ENCODE measurements at places on chromosomes 11 and 22.

DNA sequence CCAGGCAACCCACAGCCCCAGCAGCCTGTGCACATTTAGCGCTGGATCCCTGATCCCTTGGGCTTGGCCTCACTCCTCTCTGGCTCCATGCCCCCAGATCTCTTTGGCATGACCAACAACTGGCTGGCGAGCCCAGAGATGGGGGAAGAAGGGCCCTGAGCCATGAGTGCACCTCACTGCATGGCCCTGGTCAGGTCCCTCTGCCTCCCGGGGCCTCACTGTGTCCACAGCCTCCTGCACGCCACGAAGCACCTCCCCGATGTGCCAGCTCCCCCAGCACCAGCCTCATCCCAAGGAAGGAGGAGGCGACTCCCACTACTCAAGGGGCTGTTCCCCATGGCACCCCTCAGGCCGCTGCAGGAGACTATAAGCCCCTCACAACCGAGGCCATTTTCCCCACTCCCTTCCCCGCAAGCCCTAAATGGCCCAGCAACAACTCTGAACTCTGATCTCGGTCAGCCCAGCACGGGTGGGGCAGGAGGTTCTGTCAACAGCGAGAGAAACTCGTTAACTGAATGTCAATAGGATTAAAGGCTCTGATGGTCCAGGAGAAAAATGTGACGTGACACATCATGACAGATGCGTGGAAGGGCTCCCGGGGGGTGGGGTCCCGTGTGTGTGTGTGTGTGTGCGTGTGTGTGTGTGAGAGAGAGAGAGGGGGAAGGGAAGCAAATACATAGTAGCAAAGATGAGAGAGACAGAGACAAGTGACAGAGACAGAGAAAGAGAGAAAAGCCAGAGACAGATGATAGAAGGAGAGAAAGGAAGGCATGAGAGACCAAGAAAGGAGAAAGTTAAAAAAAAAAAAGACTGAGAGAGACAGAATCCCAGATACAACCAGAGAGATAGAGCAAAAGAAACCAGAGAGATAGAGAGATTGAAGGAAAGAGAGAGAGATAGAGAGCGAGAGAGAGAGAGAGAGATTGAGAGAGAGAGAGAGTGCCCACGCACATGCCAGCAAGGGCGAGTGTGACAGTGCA is 28.4 kb upstream of the SYT7 start:
- no peak for DNase-seq

DNA sequence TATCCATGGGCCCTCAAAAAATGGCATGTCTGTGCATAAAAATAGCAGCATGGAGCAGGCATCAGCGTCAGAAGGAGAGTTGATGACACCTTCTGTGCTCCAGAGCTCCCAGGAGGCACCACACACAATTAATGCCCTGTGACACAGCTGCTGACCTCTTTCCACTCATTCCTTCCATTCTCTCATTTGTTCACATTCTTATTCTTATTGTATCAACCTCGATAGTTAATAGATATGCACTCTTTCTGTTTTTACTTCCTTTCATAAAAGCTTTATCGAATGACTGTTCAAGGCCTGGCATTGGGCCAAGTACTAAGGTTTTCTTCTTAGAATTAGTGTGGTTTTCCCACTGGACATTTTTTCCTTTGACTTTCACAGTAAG is 266.0 kb upstream of the MTNR1B start:
- DNase-seq = no peak

DNA sequence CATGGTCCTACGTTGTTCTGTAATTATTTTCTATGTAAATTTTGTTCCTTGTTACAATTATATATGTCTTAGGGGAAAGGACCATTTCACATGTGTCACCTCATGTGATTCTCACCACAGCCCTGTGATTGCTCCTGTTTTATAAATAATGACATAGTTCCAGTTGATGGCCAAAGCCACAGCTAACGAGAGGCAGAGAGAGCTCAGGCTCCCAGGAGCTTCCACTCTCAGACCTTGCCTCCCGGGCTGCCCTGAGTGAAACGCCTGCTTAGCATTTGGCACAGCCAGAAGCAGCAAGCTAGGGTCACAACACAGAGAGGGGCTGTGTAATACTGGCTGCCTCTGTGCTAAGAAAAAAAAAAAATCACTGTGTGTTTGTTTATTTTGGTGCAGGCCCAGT is 5.9 kb downstream of the TMEM121B start:
- no peak for DNase-seq

DNA sequence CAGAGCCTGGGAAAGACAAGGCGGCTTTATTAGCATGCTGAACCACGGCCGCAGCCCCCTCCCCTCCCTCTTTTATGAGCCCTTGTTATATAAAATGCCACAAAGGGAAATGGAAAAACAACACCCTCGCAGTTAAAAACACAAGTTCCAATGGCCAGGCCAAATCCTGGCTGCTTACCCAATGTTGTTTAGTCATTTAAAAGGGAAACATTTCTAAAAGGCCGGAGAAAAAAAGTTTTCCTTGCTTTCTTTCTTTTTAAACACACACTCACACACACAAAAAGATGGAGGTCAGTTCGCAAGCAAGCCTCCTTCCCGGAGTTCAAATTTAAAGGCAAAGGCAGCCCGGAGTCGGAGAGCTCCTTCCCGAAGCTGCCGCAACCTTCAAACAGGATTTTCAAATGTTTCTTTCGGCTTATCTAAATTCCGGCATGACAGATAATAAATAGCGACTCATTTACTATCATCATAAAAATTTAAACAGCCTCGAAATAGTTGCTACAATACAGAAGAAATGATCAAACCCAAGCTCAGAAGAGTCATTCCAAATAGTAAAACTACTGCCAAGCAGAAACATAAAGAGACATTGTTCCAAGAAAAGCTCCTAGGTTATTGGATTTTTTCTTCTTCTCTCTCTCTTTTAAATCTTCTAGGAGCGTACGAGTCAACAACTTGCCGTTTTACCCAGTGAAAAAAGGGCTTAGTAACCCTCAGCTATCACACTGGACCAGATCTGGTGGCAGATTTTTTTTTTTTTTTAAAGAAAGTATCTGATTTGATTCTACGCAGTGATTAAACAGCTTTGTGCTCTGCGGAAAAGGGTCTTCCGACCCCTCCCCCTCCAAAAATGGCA is 3.5 kb downstream of the PHF21B start:
- no peak for DNase-seq

DNA sequence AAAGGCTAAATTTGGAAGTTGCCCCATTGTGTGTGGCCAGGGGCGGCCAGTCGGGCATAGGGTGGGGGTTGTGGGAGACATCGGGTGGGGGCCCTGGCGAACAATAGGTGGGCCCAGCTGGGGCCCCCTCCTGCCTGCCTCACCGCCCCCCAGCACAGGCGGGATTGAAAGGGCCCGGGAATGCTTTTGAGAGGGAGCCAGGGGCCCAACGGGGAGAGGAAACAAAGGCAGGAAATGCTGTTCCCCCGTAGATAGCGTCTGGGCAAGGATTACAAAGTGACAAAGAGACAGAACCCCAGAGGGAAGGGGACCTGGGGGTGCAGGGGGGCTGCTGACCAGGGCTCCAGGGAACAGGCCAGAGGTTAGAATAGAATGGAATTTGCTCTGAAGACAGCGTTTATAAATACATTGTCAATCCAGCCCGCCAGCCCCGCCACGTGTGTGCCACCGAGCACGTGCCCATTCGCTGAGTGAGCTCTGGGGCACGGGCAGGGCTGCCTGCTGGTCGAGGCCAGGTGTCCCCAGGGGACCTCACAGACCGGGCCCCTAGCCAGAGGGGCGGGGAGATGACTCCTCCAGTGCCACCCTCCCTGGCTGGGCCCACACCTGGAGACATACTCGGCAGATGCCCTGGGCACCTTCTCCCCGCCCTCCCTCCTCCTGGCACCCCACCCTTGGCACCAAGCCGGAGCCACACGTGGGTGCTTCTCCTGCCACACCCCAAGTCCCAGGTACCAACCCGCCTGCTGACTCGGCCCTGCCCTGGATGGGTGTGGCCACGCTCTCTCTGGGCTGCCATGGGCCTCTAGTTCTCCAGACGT is 9.7 kb downstream of the PDGFB start:
- DNase-seq = no peak

DNA sequence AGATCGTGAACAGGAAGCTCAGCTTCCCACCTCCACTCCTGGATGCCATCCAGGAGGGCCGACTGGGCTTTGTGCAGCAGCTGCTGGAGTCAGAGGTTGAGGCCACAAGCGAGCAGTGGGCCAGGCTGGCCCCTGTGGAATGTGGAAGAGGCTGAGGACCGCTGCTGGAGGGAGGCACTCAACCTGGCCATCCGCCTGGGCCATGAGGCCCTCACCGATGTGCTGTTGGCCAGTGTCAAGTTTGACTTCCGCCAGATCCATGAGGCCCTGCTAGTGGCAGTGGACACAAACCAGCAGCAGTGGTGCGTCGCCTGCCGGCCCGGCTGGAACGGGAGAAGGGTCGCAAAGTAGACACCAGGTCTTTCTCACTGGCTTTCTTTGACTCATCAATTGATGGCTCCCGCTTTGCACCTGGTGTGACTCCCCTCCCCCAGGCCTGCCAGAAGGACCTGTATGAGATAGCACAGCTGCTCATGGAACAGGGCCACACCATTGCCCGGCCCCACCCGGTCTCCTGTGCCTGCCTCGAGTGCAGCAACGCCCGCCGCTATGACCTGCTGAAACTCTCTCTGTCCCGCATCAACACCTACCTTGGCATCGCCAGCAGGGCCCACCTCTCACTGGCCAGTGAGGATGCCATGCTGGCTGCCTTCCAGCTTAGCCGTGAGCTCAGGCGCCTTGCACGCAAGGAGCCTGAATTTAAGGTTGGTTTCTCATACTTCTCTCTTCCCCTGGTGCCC is 24.9 kb downstream of the ART5 start:
- DNase-seq = no peak

DNA sequence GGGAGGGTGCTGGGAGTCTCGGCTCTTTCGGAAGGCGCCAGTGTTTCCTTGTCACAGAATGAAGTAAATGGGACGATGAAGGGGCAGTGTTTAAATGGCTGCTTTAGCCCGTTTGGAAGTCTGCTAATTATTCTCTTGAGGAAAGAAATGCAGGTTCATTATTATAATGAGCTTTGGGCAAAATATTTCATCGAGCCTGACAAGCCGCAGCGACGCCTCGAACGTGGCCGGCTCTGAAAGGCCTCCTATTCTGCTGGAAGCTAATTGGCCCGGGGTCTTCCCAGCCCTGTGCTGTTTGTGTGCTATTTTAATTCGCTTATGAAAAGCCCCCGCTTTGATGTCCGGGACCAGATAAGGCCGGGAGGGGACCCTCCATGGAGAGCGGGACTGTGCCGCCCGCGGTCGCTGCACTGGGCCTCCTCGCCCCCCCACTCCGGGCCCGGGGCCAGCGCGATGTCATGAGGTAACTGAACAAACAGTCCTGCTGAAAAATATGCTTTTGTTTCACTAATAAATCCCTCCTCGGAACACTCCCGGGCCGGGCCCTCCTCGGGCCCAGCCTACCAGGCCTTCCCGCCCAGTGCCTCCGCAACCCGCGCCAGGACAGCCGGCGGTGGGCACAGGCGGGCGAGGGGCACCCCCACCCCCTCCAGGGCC is 78.4 kb downstream of the CDKN1C start:
- no peak for DNase-seq

DNA sequence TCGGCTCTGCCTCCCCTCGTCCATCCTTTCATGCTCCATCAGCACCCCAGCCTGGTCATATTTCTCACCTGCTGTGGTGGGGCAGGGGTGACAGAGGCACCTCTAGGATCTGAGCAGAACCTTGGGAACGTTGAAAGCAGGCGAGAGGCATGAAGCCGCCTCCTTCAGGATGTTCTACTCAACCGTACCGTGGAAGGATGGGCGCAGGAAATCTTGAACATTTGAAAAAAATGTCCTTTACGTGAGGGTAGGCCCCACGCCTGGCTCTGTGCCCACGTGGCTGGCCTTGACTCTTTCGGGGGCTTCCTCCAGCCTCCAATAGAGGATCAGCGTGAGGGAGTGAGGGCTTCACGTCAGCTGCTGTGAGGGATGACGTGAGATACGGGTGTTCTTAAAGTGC is 90.7 kb downstream of the TBC1D22A start:
- no peak for DNase-seq

- DNase-seq = no peak
These were observed 140.8 kb upstream of the ARHGAP20 start for GRCh38 chr11:110852921-110853490.

DNA sequence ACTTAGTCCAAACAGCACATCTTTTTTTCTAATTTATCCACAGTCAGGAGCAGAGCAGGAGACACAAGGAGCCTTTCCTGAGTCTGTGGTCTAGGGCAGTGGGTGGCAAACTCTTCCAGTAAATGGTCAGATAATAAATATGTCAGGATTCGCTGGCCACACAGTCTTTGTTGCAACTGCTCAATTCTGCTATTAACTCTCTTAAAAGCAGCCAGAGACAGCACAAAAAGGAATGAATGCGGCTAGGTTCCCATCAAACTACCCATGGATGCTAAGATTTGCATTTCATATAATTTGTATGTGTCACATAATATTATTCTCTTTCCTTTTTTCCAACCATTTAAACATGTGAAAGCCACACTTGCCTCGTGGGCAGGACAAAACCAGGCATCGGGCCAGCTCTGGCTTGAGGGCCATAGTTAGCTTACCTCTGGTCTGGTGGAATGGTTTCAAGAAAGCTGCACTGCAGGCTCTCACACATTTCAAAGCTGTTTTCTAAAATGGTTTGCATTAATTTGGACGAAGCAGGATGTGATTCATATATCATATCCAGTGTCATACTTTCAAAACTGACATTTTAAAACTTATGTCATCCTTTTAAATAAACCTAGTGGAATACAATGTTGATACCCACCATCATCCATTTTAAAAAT is 64.7 kb upstream of the CD5 start:
- no peak for DNase-seq

DNA sequence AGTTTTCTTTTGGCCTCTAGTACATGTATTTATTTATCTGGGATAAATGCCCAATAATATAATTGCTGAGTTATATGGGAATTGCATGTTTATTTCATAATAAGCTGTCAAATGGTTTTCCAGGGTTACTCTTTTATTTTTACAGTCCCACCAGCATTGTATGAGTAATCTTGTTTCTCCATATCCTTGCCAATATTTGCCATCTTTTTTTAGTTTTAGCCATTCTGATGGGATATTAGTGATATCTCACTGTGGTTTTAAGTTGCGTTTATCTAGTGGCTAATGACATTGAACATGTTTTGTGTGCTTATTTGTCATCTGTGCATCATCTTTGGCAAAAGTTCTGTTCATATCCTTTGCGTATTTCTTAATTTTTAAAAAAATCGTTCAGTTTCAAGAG is 372.8 kb upstream of the CCDC179 start:
- no peak for DNase-seq

- no peak for DNase-seq
These were observed 14.6 kb upstream of the KCNQ1OT1 start for GRCh38 chr11:2714463-2714800.

DNA sequence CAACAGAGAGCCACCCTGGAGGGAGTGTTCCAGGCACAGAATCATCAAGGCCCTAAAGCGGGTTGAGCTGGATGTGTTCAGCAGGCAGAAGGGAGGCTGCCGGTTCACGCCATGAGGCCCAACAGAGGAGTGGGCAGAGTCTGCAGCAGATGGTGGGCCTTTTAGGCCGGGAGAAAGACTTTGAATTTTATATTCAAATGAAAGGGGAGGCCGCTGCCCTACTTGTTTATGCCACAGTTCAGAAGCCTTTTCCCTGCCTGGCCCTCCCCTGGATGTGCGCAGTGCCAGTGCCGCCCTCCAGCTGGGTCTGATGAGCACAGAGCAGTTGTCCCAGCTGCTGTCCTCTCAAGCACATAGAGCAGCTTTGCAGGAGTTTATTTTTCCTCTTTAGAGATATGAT is 46.9 kb upstream of the TTC12 start:
- DNase-seq = no peak

- no peak for DNase-seq
These were observed 3.3 kb upstream of the LIN7C start for GRCh38 chr11:27509908-27510307.

- no peak for DNase-seq
These were observed 217.6 kb downstream of the TTC28 start for GRCh38 chr22:28462041-28462440.
